Spinal cord (tissue), 10 donors: ENCODE measurements at places on chromosomes 12 and 14. TPM values are rescaled to one million over a fixed set of nuclear protein-coding genes. Genes with fewer than 3 reads are reported as not detected.

ADCK1 gene
- 14.4 TPM for polyA plus RNA-seq

KCNA5 gene
- polyA plus RNA-seq, result 5.8 TPM

NT5DC3 gene
- polyA plus RNA-seq, result 19.7 TPM

PDE3A gene
- polyA plus RNA-seq, result 8.1 TPM

- H3K36me3 ChIP-seq, result no peaks in the 10 kb centered on the region
- DNase-seq, result no peak
- H3K27ac ChIP-seq, result no peak overlapping the region
- H3K27me3 ChIP-seq, result no peaks in the 10 kb centered on the region
Measured at GRCh38 chr12:13200841-13201240, 4.3 kb downstream of the EMP1 start.

GRCh38 chr12:10941369-10941768 lies 2.3 kb upstream of the TAS2R14 start:
- no peaks in the 10 kb centered on the region for H3K36me3 ChIP-seq
- no peak overlapping the region for H3K4me3 ChIP-seq
- no peak for DNase-seq
- no peak overlapping the region for H3K27ac ChIP-seq
- H3K27me3 ChIP-seq, result no peaks in the 10 kb centered on the region

- H3K27me3 ChIP-seq, result no peaks in the 10 kb centered on the region
- no peak overlapping the region for H3K4me3 ChIP-seq
- no peak overlapping the region for H3K27ac ChIP-seq
- no peaks in the 10 kb centered on the region for H3K4me1 ChIP-seq
- H3K36me3 ChIP-seq, result no peaks in the 10 kb centered on the region
- no peak for DNase-seq
Measured at GRCh38 chr12:32920506-32921085, 24.0 kb upstream of the PKP2 start.

DNA sequence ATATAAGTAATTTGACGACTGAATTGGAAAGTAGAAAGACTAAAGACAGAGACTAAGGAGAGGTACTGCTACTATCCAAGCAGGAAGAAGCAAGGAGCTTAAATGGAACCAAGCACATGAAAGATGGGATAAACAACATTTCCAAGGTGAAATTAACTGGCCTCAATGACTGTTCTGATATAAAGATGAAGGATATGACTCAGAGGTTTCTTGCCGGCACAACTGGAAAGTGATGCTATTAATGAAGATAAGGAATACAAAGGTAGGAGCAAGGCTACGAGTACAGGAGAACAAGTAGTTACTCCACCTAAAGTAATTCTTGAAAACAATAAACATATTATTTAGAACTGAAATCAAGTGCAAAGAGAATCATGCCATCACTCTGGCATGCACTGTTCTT lies 6.4 kb downstream of the SNX6 start:
- no peak overlapping the region for H3K4me3 ChIP-seq
- DNase-seq, result no peak
- no peak overlapping the region for H3K27ac ChIP-seq
- H3K4me1 ChIP-seq, result peaks cover 6% of the 10 kb centered on the region

DNA sequence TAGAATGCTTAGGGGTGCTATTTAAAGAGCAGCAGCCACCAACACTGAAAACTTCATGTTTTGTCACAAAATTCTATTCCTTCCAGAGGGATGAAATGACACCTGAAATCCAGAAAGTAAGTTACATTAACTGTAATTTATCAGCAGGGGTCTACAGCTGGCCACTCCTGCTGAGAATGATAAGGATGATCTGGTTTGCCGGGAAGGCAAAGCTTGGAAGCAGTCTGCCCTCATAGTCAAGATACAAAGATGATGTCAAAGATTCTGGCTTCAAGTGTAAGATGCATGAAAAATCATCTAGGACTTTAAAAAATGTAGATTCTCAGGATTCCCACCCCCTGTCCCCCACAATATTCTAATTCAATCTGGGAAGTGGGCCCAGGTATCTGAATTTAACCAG lies 58.4 kb downstream of the DCAF5 start:
- DNase-seq, result no peak
- peaks cover 3% of the 10 kb centered on the region for H3K36me3 ChIP-seq
- H3K27me3 ChIP-seq, result no peaks in the 10 kb centered on the region

GRCh38 chr12:2032506-2032905 lies 20.3 kb upstream of the CACNA1C start:
- H3K36me3 ChIP-seq, result no peaks in the 10 kb centered on the region
- no peaks in the 10 kb centered on the region for H3K27me3 ChIP-seq
- no peak overlapping the region for H3K27ac ChIP-seq
- H3K4me1 ChIP-seq, result peaks cover 8% of the 10 kb centered on the region
- H3K4me3 ChIP-seq, result no peak overlapping the region

- H3K4me3 ChIP-seq, result no peak overlapping the region
- DNase-seq, result no peak
- H3K36me3 ChIP-seq, result no peaks in the 10 kb centered on the region
- H3K27ac ChIP-seq, result no peak overlapping the region
Measured at GRCh38 chr12:99418379-99418778, 229.2 kb upstream of the GARIN6 start.

- DNase-seq, result no peak
- no peaks in the 10 kb centered on the region for H3K27me3 ChIP-seq
- H3K27ac ChIP-seq, result no peak overlapping the region
- no peak overlapping the region for H3K4me3 ChIP-seq
- peaks cover 4% of the 10 kb centered on the region for H3K4me1 ChIP-seq
Measured at GRCh38 chr14:47665337-47666134, 9.9 kb downstream of the MDGA2 start.

- peaks cover 3% of the 10 kb centered on the region for H3K36me3 ChIP-seq
- peaks cover 34% of the 10 kb centered on the region for H3K4me1 ChIP-seq
- H3K27ac ChIP-seq, result peak overlapping the region; percentile 89
- DNase-seq, result peak; percentile 95
Measured at GRCh38 chr14:85528080-85528896, 1.7 kb upstream of the FLRT2 start.

GRCh38 chr12:126537961-126538530 lies 1472.8 kb downstream of the AACS start:
- H3K4me1 ChIP-seq, result no peaks in the 10 kb centered on the region
- H3K27ac ChIP-seq, result no peak overlapping the region
- no peak overlapping the region for H3K4me3 ChIP-seq
- no peak for DNase-seq

- H3K4me3 ChIP-seq, result no peak overlapping the region
- H3K36me3 ChIP-seq, result no peaks in the 10 kb centered on the region
- no peaks in the 10 kb centered on the region for H3K27me3 ChIP-seq
- no peak overlapping the region for H3K27ac ChIP-seq
- no peak for DNase-seq
Measured at GRCh38 chr12:81105687-81106086, 27.8 kb downstream of the ACSS3 start.

- no peaks in the 10 kb centered on the region for H3K36me3 ChIP-seq
- H3K4me3 ChIP-seq, result no peak overlapping the region
- H3K4me1 ChIP-seq, result no peaks in the 10 kb centered on the region
- DNase-seq, result no peak
- no peaks in the 10 kb centered on the region for H3K27me3 ChIP-seq
Measured at GRCh38 chr12:21583587-21583986, 21.1 kb downstream of the GYS2 start.

DNA sequence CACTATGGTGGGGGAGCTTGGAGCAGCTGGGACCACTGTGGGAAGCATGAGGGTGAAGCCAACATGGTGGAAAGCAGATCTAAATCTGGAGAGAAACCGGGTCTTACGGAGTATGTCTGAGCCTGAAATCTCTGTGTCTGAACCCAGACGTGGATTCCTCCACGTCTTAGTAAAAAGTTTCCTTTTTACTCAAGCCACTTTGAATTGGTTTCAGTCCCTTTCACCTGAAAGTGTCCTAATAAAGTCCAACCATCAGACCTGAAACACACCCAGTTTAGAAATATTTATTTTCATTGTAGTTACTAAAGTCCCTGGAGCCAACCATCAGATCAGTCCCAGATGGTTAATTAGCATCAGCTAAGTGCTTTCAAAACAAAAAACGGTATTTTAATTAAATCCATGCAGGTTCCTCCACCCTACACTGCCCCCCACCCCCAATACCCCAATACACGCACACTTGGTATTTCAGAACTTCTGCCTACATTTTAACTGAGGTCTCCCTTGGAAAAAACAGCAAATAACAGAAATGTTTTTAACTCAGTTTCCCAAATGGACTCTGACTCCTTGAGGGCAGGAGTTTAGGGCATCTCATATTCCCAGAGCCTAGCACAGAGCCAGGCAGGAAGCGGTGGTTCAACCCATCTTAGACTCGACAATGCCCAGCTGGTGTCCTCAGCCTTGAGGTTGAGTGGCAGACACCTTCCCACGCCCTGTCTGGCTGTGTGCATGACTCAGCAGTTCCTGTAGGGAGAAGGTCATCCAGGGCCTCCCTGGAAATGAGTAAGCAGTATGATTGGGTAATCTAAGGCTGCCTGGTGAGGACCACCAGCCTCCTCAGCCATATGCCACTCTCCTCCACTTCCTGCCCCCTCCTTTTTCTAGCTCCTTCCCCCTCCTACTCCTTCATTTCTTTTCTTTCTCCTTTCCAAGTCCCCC lies 175.8 kb downstream of the TTC8 start:
- no peaks in the 10 kb centered on the region for H3K36me3 ChIP-seq
- no peak overlapping the region for H3K27ac ChIP-seq
- no peaks in the 10 kb centered on the region for H3K4me1 ChIP-seq
- H3K4me3 ChIP-seq, result no peak overlapping the region

- H3K4me1 ChIP-seq, result no peaks in the 10 kb centered on the region
- no peak for DNase-seq
Measured at GRCh38 chr12:39627914-39628313, 8.3 kb upstream of the ABCD2 start.

- no peaks in the 10 kb centered on the region for H3K27me3 ChIP-seq
- no peak for DNase-seq
- H3K36me3 ChIP-seq, result no peaks in the 10 kb centered on the region
- H3K4me1 ChIP-seq, result no peaks in the 10 kb centered on the region
Measured at GRCh38 chr12:129381715-129382114, 522.1 kb downstream of the TMEM132D start.

- H3K27ac ChIP-seq, result no peak overlapping the region
- no peak for DNase-seq
- no peaks in the 10 kb centered on the region for H3K27me3 ChIP-seq
- H3K36me3 ChIP-seq, result peaks cover 3% of the 10 kb centered on the region
Measured at GRCh38 chr12:96241431-96241830, 47.3 kb downstream of the ELK3 start.

DNA sequence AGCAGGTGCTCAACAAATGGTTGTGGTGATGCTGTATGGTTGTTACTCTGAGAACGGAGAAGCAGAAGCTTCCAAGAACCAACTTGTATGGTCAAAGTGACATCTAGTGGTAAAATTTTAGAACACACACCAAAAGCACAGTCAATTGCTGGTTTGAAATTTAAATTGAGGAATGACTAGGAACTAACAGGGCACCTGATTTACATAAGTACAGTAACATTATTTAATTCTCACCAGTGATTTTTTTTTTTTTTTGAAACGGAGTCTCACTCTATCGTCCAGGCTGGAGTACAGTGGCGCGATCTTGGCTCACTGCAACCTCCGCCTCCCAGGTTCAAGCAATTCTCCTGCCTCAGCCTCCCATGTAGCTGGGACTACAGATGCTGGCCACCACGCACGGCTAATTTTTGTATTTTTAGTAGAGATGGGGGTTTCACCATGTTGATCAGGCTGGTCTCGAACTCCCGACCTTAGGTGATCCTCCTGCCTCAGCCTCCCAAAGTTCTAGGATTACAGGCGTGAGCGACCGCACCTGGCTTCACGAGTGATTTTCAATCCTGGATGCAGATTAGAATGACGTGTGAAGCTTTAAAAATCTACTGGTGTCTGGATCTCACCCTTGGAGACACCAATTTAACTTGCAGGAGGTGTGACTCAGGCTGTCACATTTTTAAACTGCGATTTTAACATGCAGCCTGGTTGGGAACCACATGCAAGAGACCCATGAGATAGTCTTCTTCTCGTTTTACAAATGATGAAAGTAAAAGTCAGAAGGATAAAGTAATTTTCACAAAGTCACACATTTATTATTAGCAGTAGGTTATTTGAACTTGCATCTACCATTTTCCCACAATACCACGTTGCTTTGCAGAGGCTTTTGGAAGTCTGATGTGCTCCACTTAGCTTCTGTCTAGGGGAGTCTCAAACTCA lies 14.1 kb upstream of the NUMB start:
- no peaks in the 10 kb centered on the region for H3K4me1 ChIP-seq
- no peak overlapping the region for H3K27ac ChIP-seq
- H3K4me3 ChIP-seq, result no peak overlapping the region
- no peak for DNase-seq
- H3K36me3 ChIP-seq, result no peaks in the 10 kb centered on the region
- no peaks in the 10 kb centered on the region for H3K27me3 ChIP-seq

- no peak overlapping the region for H3K4me3 ChIP-seq
- no peaks in the 10 kb centered on the region for H3K36me3 ChIP-seq
- no peak overlapping the region for H3K27ac ChIP-seq
- DNase-seq, result no peak
Measured at GRCh38 chr14:22468830-22469229, 120.2 kb downstream of the DAD1 start.

DNA sequence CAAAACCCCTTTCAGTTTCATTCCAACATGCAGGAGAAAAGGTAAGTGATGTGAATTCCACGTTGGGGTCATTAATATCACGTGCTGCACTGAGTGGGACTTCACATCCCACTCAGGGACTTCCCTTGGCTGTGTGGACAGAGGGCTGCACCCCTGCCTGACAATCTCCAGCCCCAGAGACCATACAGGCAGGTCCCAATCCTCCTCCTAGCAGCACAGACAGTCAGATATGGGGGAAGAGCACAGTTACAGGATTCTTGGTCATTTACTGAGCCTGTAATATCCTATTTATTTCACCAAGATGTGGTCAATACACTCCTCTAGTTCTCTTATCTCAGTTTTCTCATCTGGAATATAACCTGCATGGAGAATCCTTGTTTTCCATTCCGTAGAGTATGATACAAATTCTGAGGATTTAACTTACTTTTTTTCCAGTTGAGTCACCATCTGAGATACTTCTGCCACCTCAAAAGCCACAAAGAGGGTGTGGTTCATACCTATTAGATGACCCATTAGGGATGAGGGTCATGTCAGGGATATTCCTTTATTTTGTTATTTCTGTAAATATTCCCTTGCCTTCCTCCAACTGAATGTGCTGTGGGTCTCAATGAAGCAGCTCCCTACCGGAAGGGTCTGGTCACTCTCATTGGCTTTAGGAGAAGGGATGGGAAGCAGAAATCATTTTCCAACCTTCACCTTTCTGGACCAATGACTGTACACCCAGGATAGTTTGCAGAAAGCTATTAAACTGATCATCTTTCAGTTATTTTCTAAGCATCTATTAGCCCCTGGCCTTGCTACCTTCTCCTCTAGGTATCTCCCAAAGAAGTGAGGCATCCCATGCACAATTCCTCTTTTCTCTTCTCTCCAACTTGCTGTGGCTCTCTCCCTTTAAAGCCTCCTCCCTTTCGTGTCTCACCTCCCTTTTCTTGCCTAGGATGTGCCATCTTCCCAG lies 43.0 kb upstream of the NTF3 start:
- no peaks in the 10 kb centered on the region for H3K27me3 ChIP-seq
- H3K4me1 ChIP-seq, result no peaks in the 10 kb centered on the region
- no peak overlapping the region for H3K4me3 ChIP-seq

GRCh38 chr12:17084831-17085230 lies 478.9 kb upstream of the LMO3 start:
- no peaks in the 10 kb centered on the region for H3K4me1 ChIP-seq
- H3K36me3 ChIP-seq, result no peaks in the 10 kb centered on the region
- H3K4me3 ChIP-seq, result no peak overlapping the region
